ENCODE measurements at places on chromosomes 11 and 22. TPM values are rescaled to one million over a fixed set of nuclear protein-coding genes. Genes with fewer than 3 reads are reported as not detected.

The ARL2 gene
- total RNA-seq: 74.2 TPM

The FOLH1 gene
- not detected for total RNA-seq

The DNAJC4 gene
- total RNA-seq: 11.8 TPM

The TRIM3 gene
- 13.3 TPM for total RNA-seq

The TSGA10IP gene
- not detected for total RNA-seq

The DAGLA gene
- 2.4 TPM for total RNA-seq

The OPCML gene
- 0.65 TPM for total RNA-seq

The PLEKHA7 gene
- total RNA-seq: 0.65 TPM

The CNTN5 gene
- total RNA-seq: not detected

The GAB4 gene
- total RNA-seq: not detected

The TTC12 gene
- total RNA-seq: 27.7 TPM

The CCDC34 gene
- total RNA-seq: 7.0 TPM

The NAALAD2 gene
- 0.22 TPM for total RNA-seq

The SYCE3 gene
- not detected for total RNA-seq

The POGLUT3 gene
- 79.8 TPM for total RNA-seq

The NXPE2 gene
- total RNA-seq: 0.76 TPM

The ARHGAP20 gene
- total RNA-seq: 10.3 TPM

The OR4D5 gene
- not detected for total RNA-seq

The SSH3 gene
- 15.8 TPM for total RNA-seq

All from articular chondrocyte of knee joint (primary cell).